OCI-LY7 (cell line): ENCODE measurements at places on chromosomes 4 and X. TPM values are rescaled to one million over a fixed set of nuclear protein-coding genes. Genes with fewer than 3 reads are reported as not detected.

Gene AIMP1
- total RNA-seq, result 51.7 and 54.9 TPM in 2 replicates

Gene ATP6AP2
- 34.9 and 40.4 TPM in 2 replicates for total RNA-seq

DNA sequence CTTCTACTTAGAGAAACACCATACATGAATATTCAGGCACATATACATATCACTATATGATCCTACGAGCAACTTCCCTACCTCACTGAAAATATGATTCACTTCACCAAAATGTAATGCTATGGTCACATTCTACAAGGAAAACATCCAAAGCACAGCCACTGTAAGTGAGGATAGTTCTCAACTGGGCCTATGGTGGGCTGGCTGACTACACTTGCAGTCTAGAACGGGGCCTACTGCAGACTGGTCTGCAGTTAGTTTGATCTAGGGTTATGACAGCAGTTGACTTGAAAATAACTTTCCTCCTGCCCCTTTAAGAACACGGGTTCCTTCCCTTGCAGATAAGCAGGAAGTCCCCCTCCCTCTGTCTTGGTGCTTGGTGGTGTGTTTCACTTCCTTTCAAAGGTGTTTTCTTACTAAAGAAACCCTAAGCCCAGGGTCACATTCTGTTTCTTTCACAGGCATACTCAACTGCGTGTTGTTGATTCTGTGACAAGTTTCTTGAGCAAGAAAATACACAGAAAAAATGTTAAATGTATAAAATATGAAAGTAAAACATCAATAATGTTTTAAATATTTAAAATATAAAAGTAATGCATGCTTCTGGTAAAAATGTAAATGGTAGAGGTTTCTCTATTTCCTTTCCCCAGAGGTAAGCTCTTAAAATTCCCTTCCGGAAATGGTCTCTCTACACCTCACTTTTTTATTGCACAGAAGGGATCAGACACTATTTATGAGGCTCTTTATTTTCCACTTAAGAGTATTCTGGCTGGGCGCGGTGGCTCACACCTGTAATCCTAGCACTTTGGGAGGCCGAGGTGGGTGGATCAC lies 18.0 kb upstream of the TMSB4X start:
- peak; percentile 92 for DNase-seq

DNA sequence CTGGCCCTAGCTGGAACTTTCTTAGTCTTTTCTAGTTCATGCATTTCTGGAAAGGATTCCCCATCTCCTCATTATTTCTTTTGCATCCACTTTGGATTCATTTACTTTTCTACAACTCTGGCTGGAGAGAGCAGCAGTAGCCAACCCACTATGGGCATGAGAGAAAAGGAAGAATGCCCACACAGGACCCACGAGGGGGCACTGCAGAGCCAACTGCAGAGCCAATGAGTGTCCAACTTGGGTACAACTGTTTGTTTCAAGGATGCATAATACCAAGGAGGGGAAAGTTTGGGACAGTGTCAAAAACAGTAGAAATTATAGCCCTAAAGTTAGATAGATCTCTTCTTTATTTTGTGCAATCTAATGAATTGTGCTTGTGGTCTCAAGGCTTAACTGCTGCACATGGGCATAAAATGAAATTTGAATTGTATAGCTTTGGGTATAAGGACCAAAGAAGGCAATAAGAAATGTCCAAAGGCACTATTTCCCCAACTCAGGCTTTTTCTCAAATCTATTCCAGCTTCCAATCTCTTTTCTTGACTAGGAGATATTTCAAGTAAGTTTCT lies 230.6 kb downstream of the NSUN7 start:
- DNase-seq, result peak; percentile 51
